ENCODE measurements at places on chromosomes 1 and 21.
A peak's percentile ranks its signal among the peaks of the same experiment; 100 is the strongest.

GRCh38 chr1:182778862-182779261 is 10.7 kb upstream of the NPL start:
- DNase-seq: no peak

- no peak for DNase-seq
Observed at GRCh38 chr1:15355968-15356625, 53.6 kb upstream of the EFHD2 start.

DNA sequence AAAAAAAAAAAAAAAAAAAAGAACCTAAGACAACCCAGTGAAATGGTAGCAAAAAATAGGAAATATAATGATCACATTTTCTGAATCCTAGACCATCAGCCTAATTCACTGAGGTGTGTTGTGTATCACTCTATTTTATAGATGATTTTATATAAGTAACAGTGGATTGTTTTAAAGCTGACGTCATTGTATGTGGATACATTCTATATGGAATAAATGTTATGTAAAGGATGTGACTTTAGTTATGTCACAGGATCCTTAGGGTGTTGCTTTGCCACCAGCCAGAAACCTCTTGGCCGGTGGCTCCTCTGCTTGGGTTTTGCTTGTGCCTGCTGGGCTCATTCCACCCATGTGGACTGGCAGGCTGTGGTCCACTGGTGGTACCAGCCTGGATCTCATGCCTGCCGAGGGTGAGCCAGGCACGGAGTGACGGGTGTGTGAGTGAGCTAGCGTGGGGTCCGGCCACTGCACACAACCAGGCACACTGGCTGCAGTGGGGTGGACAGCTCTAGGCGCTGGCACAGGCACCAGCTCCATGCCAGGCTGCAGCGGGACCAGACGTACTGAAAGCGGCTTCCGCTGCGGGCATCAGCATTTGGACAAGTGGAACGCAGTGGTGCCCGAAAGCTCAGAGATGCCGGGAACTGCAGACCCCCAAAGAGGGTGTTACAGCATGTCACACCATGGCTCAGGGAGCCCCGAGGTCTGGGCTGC is 44.5 kb downstream of the ZBTB8OS start:
- no peak for DNase-seq

DNA sequence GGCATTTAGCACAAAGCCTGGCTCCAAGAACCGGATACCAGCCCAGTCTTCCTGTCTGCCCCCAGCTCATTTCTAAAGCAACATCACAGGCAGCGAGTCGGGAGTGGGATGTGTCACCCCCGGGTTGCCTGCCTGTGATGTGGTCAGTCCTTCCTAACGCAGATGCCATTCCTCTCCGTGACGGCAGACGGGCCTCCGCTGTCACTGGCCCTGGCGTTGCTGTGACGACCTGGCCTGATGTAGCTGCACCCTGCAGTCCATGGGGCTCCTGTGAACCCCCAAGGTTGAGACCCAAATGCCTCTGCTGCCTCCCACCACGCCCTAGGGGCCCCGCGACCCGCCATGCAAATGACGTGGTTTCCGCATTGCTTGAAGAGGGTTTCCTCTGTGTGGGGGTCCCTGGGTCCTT is 12.3 kb downstream of the TNFRSF1B start:
- peak; percentile 63 for DNase-seq

- no peak for DNase-seq
Observed at GRCh38 chr1:156097499-156098178, 15.4 kb upstream of the MEX3A start.

DNA sequence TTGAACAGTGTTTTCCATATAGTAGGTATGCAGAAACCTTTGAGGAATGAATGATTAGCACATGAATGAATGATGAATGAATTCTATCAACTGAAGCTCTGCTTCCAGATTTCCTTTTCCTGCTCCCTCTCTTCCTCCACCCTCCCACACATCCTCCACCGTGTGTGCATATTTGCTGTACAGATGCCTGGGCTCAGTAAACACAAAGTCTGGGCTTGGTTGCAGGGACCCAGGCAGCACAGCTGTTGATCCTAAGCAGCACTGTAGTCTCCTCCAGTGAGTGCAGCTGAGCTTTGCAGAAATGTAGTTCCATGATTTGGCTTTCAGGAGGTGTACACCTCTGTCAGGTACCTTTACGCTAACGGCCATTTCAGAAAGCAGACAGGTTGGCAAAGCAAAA is 611.7 kb downstream of the NUF2 start:
- DNase-seq: no peak

Data from cardiac fibroblast (primary cell).